Neural crest cell (in vitro differentiated cells): ENCODE measurements at places on chromosomes 6 and 20.
A peak's percentile ranks its signal among the peaks of the same experiment; 100 is the strongest.

GRCh38 chr6:38273325-38273724 lies 366.4 kb downstream of the BTBD9 start:
- no peaks in the 10 kb centered on the region for H3K36me3 ChIP-seq
- H3K27ac ChIP-seq = no peak overlapping the region
- H3K4me1 ChIP-seq = peaks cover 27% of the 10 kb centered on the region
- H3K4me3 ChIP-seq = no peak overlapping the region
- no peak for DNase-seq

DNA sequence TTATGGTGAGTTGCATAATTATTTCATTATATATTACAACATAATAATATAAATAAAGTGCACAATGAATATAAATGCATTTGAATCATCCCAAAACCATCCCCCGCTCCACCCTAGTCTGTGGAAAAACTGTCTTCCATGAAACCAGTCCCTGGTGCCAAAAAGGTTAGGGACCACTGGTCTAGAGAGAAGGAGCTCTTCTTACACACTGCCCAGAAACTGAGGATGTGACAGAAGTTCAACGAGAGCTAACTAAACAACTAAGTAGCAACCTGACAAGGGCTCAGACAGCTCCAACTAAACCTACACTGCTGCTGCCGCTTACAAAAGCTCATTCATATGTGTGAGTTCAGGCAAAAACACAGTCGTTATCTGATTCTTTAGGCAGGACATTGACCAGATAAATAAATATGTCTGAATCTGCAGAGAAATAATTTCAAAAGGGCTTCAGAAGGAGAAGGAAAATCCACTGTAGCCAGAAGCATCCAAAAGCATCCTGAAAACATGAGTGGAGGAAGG lies 125.9 kb downstream of the ATXN1 start:
- H3K4me3 ChIP-seq = no peak overlapping the region
- H3K4me1 ChIP-seq = peaks cover 26% of the 10 kb centered on the region
- no peaks in the 10 kb centered on the region for H3K27me3 ChIP-seq
- no peak overlapping the region for H3K27ac ChIP-seq
- no peaks in the 10 kb centered on the region for H3K36me3 ChIP-seq

DNA sequence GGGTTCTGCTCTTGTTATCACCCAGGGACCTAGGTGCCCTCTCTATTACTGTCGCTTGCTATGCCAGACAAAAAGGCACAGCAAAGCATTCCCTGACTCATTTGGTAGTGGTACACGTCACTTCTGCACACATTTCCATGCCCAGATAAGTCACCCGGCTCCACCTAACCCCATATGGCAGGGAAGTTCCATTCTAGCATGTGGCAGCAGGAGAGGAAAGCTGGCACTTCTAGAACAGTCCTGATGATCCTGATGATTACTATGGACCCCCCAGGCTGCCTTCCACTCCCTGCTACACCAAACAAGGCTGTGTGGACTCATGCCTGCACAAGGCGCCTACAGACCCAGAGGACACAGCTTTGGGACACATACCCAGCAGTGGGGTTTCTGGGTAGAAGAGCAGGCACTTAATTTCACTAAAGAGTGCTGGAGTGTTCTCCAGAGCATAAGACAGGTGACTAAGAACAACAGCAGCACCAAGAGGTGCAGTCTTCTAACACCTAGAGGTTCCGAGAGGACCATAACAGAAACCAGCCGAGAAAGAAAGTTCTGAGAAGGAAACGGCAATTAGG lies 53.5 kb upstream of the NELFCD start:
- peaks cover 2% of the 10 kb centered on the region for H3K27me3 ChIP-seq
- no peaks in the 10 kb centered on the region for H3K4me1 ChIP-seq
- H3K4me3 ChIP-seq = no peak overlapping the region
- H3K27ac ChIP-seq = no peak overlapping the region
- DNase-seq = no peak

DNA sequence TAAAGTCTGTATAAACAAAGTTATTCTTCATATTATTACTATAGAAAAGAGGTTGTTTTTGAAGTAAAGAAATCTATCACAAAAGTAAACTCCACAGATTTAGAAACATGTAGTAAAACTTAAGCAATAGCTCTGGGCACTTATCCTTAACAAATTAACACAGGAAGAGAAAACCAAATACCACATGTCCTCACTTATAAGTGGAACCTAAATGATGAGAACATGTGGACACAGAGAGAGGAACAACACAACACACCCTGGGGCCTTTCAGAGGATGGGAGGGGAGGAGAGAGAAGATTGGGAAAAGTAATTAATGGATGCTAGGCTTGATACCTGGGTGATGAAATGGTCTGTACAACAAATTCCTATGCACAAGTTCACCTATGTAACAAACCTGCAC lies 57.2 kb downstream of the C6orf58 start:
- no peaks in the 10 kb centered on the region for H3K4me1 ChIP-seq
- no peak overlapping the region for H3K27ac ChIP-seq
- no peak for DNase-seq
- no peaks in the 10 kb centered on the region for H3K27me3 ChIP-seq

DNA sequence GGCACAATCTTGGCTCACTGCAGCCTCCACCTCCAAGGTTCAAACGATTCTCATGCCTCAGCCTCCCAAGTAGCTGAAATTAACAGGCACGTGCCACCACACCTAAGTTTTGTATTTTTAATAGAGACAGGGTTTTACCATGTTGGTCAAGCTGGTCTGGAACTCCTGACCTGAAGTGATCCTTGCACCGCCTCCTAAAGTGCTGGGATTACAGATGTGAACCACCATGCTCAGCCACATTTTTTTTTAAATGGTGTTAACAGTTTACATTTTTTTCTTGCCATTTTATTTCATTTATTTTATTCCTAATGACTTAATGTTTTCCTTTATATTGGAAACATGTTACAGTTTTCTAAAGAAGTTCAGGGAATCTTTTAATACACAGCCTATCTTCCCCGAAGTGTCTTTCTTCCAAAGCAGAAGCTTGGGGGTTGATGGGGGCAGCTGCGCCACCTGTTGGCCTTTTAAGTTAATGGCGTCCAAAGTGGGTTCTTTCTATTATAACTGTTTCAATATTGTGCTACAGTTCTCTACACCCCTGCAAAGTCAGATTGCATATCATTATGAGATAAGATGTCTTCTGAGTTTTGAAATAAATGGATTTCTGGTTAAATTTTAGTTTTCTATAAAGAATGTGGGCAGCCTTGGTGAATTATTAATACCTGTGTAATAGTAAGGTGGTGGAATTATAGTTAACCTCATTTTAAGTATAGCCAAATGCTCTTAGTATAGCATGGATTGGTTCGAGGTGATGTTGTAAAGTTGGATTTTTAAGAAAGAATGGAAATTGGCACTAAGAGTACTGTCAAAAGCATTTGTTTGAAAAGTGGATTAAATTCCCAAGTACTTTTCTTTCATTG lies 42.0 kb upstream of the PLCG1 start:
- H3K27me3 ChIP-seq = no peaks in the 10 kb centered on the region
- peaks cover 23% of the 10 kb centered on the region for H3K36me3 ChIP-seq
- no peak overlapping the region for H3K4me3 ChIP-seq
- DNase-seq = peak; percentile 27
- peaks cover 5% of the 10 kb centered on the region for H3K4me1 ChIP-seq

DNA sequence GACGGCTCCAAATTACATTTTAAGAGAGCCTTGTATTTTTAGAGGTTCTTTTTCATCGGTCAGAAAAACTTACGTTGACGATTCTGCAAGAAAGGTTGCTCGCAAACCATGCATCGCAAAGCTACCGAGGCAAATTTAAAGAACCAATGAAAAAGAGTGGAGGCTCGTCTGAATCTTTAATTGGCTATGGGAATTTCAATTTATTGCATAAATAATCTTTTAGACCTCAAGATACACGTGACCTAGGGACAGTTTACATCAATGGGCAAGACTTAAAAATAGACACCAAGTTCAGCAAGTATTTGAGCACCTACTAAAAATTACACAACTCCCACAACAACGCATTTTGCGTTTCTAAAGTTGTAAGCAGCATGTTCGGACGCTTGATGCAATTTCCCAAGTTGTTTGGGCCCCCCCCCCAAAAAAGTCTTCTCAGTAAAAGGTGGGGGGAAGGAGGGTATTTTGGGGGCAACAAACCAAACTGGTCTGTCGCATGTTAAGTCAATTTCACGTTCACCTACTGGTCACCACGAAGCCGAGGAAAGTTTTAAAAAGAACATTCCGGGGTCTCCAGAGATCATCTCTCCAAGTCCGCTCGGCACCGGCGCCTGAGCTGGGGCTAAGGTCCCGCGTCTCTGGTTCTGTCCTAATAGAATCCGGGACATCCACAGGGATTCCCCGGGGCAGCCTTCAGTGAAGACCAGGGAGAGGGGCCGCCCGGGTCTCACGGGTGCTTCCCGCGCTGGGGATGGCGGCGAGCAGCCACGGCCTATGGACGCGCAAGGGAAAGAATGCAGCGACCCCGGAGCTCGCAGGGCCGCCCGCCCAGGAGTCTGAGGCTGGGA lies 851 bp downstream of the SNX5 start:
- peak overlapping the region; percentile 86 for H3K27ac ChIP-seq
- DNase-seq = peak; percentile 12
- H3K4me3 ChIP-seq = peak overlapping the region; percentile 99

DNA sequence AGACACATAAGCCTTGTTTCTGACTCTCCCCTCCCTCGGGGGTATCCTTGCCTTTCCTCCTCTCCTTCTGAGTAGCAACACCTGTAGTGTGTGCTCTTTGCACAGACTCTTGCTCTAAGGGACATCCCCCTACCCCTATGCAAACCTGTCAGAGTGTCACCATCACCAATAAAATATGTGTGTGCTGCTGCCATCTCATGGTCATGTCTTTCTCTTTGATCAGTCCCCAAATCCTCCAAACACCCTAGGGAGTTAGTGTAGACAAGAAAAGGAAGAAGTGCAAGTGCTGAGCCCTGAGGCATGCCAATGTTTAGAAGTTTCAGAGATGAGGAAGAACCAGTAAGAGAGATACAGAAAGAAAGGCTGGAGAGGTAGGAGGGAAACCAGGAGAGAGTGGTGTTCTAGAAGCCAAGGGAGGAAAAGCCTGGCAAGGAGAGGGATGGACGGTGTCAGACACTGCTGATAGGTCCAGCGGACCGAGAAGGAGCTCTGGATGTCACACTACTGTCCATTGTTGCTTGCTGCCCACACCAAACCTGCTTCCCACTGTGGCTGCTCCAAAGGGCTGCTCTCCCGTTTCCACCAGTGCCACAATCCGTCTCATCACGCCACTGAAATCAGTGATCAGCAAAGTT lies 16.4 kb downstream of the TRMT6 start:
- H3K27ac ChIP-seq = no peak overlapping the region
- peaks cover 26% of the 10 kb centered on the region for H3K27me3 ChIP-seq
- H3K36me3 ChIP-seq = no peaks in the 10 kb centered on the region
- H3K4me3 ChIP-seq = no peak overlapping the region
- DNase-seq = no peak

GRCh38 chr6:91744566-91744965 lies 1157.7 kb upstream of the MAP3K7 start:
- no peak overlapping the region for H3K27ac ChIP-seq
- no peaks in the 10 kb centered on the region for H3K36me3 ChIP-seq
- H3K4me3 ChIP-seq = no peak overlapping the region
- H3K4me1 ChIP-seq = peaks cover 18% of the 10 kb centered on the region
- DNase-seq = no peak
- no peaks in the 10 kb centered on the region for H3K27me3 ChIP-seq

DNA sequence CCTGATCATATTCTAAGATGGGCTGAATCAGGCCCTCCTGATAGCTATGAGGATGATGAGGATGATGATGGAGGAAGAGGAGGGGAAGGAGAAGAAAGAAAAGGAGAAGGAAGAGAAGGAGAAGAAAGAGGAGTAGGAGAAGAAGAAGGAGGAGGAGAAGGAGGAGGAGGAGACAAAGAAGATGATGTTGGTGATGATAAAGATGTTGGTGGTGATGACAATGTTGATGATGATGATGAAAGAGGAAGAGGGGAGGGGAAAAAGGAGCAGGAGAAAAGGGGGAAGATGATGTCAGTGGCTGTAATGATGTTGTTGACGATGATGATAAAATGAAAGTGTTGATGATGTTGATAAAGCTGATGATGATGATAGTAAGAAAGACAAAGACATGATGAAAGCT lies 119.5 kb downstream of the CDC5L start:
- no peaks in the 10 kb centered on the region for H3K4me1 ChIP-seq
- no peak for DNase-seq
- no peak overlapping the region for H3K27ac ChIP-seq
- no peaks in the 10 kb centered on the region for H3K27me3 ChIP-seq

GRCh38 chr6:52734072-52734471 lies 29.2 kb downstream of the GSTA2 start:
- DNase-seq = no peak
- no peak overlapping the region for H3K4me3 ChIP-seq
- peaks cover 22% of the 10 kb centered on the region for H3K4me1 ChIP-seq
- no peaks in the 10 kb centered on the region for H3K27me3 ChIP-seq
- H3K36me3 ChIP-seq = no peaks in the 10 kb centered on the region

DNA sequence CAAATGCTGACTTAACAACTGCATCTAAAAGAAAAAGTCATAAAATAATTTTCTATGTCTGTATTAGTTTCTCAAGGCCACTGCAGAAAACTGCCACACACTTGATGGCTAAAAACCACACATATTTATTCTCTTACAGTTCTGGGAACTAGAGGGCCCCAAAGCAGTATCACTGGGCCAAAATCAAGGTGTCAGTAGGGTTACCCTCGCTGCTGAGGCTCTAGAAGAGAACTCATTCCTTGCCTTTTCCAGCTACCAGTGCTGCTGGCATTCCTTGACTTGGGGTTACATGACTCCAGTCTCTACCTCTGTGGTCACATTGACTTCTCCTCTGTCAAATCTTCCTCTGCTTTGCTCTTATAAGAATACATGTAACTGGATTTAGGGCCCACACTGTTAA lies 124.6 kb upstream of the THEMIS start:
- no peaks in the 10 kb centered on the region for H3K27me3 ChIP-seq
- peaks cover 2% of the 10 kb centered on the region for H3K36me3 ChIP-seq
- DNase-seq = no peak
- no peak overlapping the region for H3K27ac ChIP-seq
- no peak overlapping the region for H3K4me3 ChIP-seq
- H3K4me1 ChIP-seq = peaks cover 5% of the 10 kb centered on the region

- H3K36me3 ChIP-seq = peaks cover 16% of the 10 kb centered on the region
- no peak overlapping the region for H3K4me3 ChIP-seq
- H3K4me1 ChIP-seq = no peaks in the 10 kb centered on the region
- no peaks in the 10 kb centered on the region for H3K27me3 ChIP-seq
- DNase-seq = no peak
Observed at GRCh38 chr6:138443979-138444378, 40.0 kb downstream of the HEBP2 start.

DNA sequence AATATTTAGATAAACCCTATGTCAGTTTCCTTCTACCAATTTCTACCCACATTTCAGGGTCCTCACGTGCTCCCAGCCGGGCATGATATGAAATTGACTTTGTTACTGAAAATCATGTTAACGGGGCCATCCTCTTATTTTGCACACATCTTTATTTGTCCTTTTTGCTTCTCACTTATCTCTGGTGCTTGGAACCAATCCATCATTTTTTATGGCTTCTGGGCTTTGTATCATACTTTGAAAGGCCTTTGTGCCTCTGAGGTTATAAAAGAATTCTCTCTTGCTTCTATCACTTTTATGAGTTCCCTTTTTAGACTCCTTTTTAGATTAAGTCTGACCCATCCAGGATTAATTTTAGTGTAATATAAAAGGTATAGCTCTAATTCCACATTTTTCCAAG lies 117.1 kb upstream of the PRND start:
- H3K4me3 ChIP-seq = no peak overlapping the region
- no peak overlapping the region for H3K27ac ChIP-seq
- H3K4me1 ChIP-seq = peaks cover 4% of the 10 kb centered on the region
- no peak for DNase-seq
- no peaks in the 10 kb centered on the region for H3K36me3 ChIP-seq
- peaks cover 34% of the 10 kb centered on the region for H3K27me3 ChIP-seq

- peaks cover 19% of the 10 kb centered on the region for H3K36me3 ChIP-seq
- peaks cover 25% of the 10 kb centered on the region for H3K4me1 ChIP-seq
- peak overlapping the region; percentile 82 for H3K27ac ChIP-seq
- H3K27me3 ChIP-seq = no peaks in the 10 kb centered on the region
Observed at GRCh38 chr6:20447157-20447556, 45.5 kb downstream of the E2F3 start.
